ENCODE measurements at places on chromosomes 13 and 19. TPM values are rescaled to one million over a fixed set of nuclear protein-coding genes. Genes with fewer than 3 reads are reported as not detected.

SIGLEC8 gene
- total RNA-seq, result not detected

GRCh38 chr19:14404312-14404711 lies 14.8 kb downstream of the DDX39A start:
- no peak overlapping the region for H3K4me3 ChIP-seq
- H3K27ac ChIP-seq, result no peak overlapping the region
- no peaks in the 10 kb centered on the region for H3K36me3 ChIP-seq
- DNase-seq, result no peak
- H3K27me3 ChIP-seq, result no peaks in the 10 kb centered on the region
- no peaks in the 10 kb centered on the region for H3K4me1 ChIP-seq

VSTM2B gene
- total RNA-seq, result not detected

- no peaks in the 10 kb centered on the region for H3K4me1 ChIP-seq
- H3K27ac ChIP-seq, result no peak overlapping the region
- no peaks in the 10 kb centered on the region for H3K36me3 ChIP-seq
- H3K4me3 ChIP-seq, result no peak overlapping the region
Observed at GRCh38 chr13:99162567-99163361, 37.9 kb upstream of the UBAC2 start.

DNA sequence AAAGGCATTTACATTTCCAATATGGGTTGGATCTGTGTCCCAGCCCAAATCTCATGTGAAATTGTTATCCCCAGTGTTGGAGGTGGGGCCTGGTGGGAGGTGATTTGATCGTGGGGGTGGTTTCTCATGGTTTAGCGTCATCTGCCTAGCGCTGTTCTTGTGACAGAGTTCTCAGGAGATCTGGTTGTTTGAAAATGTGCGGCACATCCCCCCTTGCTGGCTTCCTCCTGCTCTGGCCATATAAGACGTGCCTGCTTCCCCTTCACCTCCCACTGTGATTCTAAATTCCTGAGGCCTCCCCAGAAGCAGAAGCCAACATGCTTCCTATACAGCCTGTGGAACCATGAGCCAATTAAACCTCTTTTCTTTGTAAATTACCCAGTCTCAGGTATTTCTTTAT lies 126.2 kb upstream of the FNDC3A start:
- no peak for DNase-seq
- no peak overlapping the region for H3K27ac ChIP-seq
- H3K36me3 ChIP-seq, result no peaks in the 10 kb centered on the region

- H3K4me3 ChIP-seq, result no peak overlapping the region
- DNase-seq, result peak; percentile 61
- no peaks in the 10 kb centered on the region for H3K36me3 ChIP-seq
- H3K4me1 ChIP-seq, result peaks cover 5% of the 10 kb centered on the region
- H3K27ac ChIP-seq, result no peak overlapping the region
Observed at GRCh38 chr19:4624733-4625362, 14.5 kb upstream of the TNFAIP8L1 start.

TMEM238 gene
- total RNA-seq, result 0.15 TPM

GRCh38 chr19:18833141-18833476 lies 1.4 kb downstream of the UPF1 start:
- peaks cover 16% of the 10 kb centered on the region for H3K4me1 ChIP-seq
- DNase-seq, result no peak
- no peak overlapping the region for H3K27ac ChIP-seq
- peak overlapping the region; percentile 65 for H3K4me3 ChIP-seq

DNA sequence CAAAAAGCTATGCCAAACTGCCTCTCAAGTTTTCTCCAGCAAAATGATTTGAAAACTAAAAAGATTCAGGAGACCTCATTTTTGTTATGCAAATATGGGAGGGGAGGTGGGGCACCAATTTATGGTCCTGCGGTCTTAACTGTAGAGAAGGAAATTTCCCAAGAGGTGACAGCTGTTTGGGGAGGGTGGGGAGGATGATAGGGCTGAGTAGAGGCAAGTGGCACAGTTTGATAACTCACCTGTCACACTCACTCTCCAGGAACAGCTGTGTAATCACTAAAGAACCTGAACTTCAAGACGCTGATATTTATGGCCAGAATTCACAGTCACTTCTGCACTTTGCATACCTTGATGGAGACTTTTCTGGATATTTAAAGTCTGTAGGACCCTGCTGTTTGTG lies 232.9 kb upstream of the STARD13 start:
- DNase-seq, result no peak
- no peaks in the 10 kb centered on the region for H3K27me3 ChIP-seq
- H3K4me1 ChIP-seq, result peaks cover 8% of the 10 kb centered on the region
- H3K36me3 ChIP-seq, result no peaks in the 10 kb centered on the region
- no peak overlapping the region for H3K27ac ChIP-seq

DNA sequence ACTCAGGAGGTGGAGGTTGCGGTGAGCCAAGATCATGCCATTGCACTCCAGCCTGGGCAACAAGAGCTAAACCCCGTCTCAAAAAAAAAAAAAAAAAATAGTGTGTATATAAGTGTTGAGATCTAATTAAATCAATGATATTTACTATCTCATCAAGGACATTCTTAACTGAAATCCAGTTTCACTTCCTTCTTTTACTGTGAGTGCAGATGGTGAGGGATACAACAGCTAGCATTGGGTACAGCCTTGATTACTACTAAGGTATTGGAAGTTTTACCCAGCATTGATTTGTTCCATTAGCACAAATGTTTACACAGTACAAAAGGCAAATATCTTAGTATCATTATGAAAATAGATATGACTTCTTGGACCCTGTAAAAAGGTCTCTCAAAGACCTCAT lies 546.6 kb downstream of the KCTD12 start:
- no peak overlapping the region for H3K4me3 ChIP-seq
- H3K36me3 ChIP-seq, result no peaks in the 10 kb centered on the region
- DNase-seq, result no peak
- no peak overlapping the region for H3K27ac ChIP-seq
